ENCODE measurements at places on chromosomes 3 and 15.
A peak's percentile ranks its signal among the peaks of the same experiment; 100 is the strongest.

DNA sequence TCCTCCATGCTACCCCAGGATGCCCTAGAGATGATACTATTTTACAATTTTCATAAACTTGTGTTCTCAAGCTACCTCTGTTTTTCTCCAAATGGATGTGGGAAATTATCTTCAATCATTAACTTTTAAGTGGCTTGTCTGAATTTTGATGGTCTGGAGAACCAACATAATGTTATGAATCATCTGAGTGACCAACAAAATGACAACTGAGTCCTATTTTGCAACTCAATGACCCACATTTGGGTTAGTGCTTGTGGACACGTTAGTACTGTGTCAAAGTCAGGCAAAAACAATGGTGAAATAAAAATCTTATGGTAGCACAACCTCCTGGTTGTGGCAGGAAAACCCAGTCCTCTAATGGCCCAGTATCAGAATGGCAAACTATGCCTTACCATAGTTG, 352.4 kb upstream of the ZNF385D start:
- DNase-seq, result no peak

DNA sequence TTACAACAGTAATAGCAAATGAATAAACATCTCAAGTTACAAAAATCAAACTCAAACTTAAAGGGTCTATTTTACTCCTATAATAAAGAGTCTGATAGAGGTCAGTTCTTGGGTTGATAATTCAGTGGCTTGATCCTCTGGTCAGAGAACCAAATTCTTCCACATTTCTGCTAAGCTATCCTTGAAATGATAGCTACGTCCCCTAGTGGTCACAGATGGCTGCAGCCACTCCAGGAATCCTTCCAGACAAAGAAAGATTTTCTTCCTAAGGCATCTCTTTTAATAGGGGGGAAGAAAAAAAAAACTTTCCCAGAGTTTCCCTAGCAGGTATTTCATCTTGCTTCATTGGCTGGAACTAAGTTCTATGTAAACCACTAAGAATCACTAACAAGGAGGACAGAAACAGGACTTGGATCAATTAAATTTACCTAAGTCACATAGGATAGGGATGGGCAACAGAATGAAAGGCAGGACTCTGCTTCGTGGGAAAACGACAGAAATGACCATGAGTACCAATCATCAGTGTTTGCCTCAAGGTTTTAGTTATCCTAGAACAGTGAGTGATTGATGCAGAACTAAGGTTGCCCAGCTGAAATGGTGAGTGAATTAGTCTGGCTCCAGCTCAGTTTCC, 160.7 kb downstream of the STAC start:
- DNase-seq, result no peak

DNA sequence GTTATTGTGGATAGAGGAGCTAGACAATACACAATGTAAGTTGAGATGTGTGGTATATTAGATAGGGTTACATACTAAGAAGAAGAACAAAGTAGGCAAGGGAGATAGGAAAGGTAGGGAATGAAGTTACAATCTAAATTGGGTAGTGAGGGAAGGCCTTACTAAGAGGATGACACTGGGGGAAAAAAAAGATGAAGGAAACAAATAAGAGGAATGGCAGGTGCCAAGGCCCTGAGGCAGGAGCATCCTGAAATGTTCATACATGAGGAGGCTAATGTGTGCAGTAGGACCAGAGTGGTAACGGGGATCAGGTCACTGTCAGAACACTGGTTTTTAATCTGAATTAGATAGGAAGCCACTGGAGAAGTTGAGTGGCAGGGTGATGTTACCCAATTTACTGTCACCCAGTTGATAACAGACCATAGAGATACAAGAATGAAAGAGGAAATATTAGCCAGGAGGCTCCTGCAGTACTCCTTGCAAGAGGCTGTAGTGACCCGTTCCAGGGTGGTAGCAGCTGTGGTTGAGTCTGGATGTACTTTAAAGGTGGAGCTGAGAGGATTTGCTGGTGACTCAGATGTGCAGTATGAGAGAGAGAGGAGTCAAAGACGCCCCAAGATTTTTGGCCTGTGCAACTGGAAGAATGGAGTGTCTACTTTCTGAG, 14.4 kb downstream of the RTP1 start:
- no peak for DNase-seq

DNA sequence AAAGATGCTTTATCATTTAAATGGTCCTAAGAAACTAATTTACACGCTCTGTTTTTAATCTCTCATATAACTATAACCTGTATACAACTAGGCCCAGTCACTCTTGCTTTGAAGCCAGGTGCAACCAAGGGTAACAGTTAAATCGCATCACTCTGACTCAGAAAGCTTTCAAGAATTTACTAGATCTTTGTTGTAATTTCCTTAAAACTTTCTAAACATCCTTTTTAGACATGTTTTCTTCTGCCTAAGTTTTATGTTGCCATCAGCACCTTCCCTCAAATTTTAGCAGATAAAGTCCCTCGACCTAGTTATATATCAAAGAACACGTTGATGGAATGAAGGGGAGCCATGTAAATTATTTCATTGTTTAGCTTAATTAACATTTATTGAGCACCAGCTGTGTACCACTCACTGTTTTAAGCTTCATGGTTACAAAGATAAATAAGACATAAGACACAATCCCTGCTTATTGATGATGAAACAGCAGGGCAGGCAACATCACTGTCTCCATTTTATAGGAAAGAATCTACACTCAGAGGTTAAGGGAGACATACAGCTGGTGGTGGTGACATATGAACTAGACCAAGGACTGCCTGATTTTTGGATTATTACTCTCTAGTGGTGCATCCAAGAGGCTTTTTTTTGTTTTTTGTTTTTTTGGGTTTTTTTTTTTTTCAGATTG, 101.0 kb downstream of the CD200R1L start:
- DNase-seq, result no peak

DNA sequence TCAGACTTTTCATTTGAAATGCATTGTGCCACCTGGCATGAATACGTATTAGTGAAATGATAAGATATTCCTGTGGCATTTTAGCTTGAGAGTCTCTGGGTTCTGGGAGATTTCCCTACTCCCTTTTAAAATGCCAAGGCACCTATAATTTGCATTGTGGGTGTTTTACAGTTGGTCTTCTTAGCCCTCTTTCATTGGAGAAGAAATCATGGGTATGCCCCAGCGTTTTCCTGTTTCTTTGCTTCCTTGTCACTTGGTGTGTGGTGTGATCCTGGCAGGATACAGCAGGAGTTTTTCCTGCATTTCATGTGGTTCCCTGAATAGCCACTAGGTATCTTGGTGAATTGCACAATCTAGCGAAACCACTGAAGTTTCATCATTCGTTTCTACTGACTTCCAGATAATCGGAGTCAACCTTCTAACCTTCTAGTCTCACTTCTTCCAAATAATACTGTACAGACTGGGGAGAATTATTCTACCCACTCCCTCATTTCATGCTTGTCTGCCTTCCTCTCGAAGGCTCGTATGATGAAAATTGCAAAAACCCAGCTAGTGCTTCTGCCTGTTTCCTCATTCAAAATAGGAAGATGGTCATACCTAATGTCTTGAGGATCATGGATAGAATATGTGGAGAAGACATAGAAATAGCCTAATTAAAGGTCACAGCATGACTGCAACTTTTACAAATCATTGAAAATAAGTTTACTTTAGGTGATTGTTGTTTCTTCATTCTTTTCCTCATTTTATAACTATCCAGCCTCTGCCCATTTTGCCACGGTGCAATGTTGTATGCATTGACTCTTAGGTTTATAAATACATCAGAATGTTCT, 2.6 kb downstream of the BHLHE40 start:
- DNase-seq, result no peak

- DNase-seq, result no peak
These were observed 55.6 kb upstream of the C15orf61 start for GRCh38 chr15:67465196-67465952.

GRCh38 chr3:29324180-29324651, 43.3 kb downstream of the RBMS3 start:
- DNase-seq, result no peak

- no peak for DNase-seq
These were observed 52.6 kb downstream of the NSUN3 start for GRCh38 chr3:94115482-94115881.

GRCh38 chr3:108293858-108294257, 2.5 kb upstream of the HHLA2 start:
- no peak for DNase-seq

DNA sequence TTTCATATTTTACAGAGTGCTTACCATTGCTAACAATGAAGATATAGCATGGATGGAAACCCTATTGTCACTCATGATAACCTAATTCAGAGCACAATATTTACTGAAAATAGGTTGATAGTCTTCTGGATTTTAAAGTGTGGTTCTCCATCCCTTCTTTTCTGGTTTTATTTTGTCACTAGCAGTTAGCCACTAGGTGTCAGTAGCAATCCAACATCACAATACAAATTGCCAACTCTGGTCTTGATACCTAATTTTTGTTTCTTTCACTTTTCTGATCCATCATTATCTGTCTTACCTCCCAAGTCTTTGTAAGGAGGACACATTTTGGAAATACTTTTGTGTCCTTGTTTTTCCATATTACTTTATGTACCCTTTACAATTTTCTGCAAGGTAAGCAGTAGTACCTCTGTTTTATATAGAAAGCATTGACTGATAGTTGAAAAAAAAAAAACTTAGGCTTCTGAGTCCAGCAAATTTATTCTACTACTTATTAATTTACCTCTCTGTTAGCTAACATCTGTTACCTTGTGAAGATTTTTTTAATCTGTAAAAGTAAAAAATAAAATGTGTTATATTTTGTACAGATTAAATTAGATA, 28.3 kb upstream of the CRYBG3 start:
- peak; percentile 13 for DNase-seq

DNA sequence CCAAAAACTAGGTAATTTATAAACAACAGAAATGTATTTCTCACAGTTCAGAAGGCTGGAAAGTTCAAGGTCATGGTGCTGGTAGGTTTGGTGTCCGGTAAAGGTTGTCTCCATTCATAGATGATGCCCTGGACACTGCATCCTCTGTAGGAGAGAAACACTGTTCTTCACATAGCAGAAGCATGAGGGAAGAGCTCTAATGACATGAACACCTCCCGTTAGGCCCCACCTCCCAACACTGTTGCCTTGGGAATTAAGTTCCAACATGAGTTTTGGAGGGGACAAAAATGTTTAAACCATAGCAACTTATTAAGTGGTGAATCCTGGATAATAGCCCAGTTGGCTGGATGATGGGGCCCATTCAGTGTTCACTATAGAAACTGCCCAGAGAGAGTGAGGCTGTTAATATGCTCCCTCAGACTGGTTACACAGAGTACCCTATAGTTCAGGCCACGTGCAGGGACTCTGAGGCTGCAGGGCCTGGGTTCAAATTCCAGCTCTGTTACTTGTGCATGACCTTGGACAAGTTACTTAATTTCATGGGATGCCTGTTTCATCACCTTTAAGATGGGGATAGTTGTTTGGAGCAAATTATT, 37.0 kb downstream of the CCNL1 start:
- DNase-seq, result no peak

DNA sequence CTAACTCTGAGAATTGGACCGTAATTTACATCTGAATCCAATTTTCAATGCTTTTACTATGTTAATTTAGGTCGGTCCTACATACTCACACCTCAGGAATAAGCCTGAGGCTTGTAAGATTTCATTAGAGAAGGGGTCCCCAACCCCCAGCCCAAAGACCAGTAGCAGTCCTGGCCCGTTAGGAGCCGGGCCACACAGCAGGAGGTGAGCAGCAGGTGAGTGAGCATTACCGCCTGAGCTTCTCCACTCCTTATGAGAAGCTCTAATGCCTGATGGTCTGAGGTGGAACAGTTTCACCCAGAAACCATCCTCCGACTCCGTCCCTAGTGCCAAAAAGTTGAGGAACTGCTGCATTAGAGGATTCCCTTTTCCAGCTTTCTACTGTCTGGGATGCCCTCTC, 757.3 kb downstream of the SI start:
- DNase-seq, result no peak

DNA sequence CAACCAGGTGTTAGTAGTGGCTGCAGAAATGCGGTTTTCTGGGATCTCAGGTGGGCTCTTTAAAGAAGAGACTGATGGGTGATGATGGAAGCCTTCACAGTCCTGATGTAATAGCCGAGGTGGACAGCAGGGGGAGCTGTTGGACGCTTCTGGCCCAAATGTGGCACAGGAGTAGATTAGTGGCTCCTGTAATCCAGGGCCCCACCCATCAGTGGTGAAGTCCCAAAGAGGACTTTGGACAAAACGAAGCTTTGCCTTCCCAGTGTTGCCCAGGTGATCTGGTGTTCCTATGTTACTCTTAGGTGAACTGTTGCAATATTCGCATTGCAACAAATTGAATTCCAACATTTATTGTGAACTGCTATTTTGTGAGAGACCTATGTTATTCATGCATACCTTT, 31.8 kb upstream of the MYZAP start:
- no peak for DNase-seq

GRCh38 chr3:127988770-127989557, 63.3 kb upstream of the SEC61A1 start:
- no peak for DNase-seq

DNA sequence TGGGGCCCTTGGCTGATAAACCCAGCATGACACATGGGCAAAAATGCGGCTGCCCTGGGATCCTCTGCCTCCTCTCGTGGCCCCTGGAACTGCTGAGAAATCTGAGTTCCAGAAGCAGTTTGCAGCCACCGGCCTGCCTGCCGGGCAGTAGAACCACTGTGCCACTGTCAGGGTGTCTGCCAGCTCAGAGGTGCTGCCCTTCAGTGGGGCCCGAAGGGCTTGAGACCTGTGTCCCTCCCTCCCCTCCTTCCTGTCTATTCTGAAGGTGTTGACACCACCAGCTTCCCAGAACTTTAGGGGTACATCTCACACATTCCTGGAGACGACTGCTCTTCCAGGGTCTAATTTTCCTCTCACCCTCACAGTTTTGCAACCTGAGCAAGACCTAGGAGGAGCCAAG, 88.2 kb upstream of the POMGNT2 start:
- DNase-seq, result no peak

DNA sequence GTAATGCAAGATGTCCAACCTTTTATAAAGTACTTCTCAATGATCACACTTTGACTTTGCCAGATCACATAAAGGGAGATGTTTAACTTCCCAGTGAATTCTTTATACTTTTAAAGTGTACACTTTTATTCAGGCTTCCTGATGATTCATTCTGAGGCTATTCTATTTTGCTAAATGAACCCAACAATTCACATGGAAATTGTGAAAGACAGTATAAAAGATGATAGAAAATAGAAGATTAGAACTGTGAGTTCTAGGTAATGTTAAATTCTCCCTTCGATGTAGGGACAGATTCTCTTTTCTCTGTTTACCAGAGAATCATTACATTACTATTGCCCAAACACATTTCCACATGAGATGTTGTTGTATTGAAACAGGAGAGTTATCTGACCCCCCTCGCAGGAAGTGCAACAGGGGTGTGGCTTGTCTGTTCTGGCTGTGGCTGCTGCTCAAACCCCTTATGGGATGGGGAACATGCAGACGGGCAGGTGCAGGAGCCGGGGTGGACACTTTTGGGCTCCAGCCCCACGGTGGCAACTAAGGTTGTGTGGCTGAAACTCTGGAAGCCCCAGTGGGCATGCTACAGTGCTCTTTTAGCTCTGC, 131.3 kb upstream of the LRTM1 start:
- peak; percentile 6 for DNase-seq

Measured in fibroblast of skin of left biceps (primary cell).